ENCODE measurements at places on chromosomes 3 and 15.

- no peak for DNase-seq
These were observed 117.2 kb downstream of the TJP1 start for GRCh38 chr15:29704950-29705597.

- no peak for DNase-seq
These were observed 49.9 kb downstream of the FNDC3B start for GRCh38 chr3:172089250-172089649.

DNA sequence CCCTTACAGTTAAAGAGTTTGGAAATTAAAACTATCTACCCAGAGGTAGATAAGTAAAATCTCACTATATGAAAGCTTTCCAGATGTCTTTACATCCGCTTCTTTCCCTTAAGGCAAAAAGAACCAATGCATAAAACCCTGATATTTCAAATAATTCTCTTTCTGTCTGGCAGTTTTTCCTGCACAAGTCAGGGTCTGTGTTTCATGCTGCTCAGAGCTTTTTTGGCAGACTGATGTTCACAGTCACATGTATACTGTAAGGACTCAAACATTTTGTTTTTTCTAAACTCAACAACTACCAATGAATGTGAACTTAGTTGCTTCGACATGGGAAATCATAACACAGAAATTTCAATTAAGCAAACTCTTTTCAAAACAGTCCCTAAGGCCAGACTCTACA lies 988.4 kb downstream of the EPHA3 start:
- DNase-seq = no peak

- DNase-seq = no peak
These were observed 467.4 kb upstream of the DPPA4 start for GRCh38 chr3:109804697-109805096.

DNA sequence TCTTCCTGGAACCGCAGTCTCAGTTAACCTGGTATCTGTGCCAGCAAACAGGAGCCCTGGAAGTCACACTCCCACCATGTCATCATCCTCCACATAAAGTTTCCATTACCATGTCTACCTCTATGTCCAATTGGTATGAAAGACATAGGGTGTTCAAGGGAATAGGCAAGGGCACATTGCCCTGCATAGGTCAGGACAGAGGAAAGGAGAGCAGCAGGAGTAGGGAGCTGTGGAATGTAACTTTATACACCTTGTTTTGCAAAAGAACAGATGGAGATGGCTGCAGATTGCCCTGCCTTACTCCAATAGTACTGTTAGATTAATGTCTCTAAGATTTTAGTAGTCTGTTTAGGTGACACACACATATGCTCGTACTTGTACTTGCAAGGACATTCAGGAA lies 1056.4 kb downstream of the NTRK3 start:
- no peak for DNase-seq

DNA sequence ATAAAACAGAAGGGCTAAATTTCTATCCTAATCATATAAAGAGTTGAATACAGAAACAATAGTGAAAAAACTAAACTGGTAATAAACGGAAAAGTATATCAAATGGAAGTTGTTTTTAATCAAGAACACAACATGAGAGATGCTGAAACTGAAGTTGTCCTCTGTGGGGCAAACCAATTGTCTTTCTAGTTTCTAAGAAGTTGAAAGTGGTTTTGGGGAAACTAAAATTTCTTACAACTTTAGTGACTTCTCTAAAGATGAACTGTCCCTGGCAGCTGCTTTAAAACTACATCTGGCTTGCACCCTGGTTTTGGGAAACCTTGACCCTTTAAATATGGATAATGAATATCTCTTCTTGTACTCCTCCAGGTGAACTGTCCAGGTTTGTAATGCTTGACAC lies 155.6 kb downstream of the ADAM10 start:
- no peak for DNase-seq

- no peak for DNase-seq
These were observed 273.7 kb downstream of the RBMS3 start for GRCh38 chr3:29554566-29554965.

GRCh38 chr15:67097930-67098740 lies 32.7 kb downstream of the SMAD3 start:
- DNase-seq = peak; percentile 49

GRCh38 chr15:96783746-96784145 lies 453.2 kb downstream of the NR2F2 start:
- no peak for DNase-seq

DNA sequence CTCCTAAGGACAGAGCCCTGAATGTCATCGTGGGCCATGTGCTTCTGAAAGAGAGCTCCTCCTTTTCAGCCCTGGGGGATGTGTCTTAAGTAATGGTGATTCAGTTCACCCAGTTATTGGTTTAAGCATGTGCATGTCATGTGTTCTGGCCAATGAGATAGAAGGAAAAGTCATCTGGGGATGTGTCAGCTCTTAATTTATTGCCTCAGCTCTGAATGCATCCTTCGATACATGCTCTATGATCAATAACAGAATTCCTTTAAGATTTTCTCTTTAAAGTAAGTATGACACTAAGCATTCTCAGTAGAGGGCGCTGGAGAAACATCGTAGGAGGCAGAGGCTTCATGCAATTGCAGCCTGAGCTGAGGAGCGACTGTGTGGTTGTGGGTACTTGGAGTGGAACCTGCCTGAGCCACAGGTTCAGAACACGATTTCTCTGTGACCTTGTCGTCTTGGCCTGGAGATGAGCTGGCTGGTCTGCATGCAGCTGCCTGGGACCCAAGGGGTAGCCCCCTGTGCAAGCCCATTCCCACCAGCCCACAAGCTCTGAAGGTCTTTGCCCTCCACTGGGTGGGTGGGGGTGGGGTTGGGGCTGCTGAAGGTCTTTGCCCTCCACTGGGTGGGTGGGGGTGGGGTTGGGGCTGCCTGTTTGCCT lies 69.5 kb downstream of the C3orf38 start:
- DNase-seq = peak; percentile 11

DNA sequence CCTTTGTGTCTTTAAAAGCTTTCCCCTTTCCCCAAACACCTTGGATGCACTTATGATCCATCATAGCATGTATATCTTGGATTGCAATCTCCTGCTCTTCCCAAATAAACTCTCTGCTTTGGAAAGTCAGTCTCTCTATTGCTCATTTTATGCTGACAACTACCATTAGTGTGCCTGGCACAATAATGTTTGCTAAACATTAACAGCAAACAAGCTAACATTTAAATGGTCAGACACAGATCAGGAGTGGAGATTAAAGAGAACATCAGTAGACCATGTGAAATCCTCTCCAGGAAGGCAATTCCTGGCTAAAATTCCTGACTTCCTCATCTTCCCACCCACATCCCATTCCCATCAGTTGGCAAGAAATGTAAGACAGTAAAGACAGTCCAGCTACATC lies 44.3 kb upstream of the EIF1B start:
- DNase-seq = no peak

- DNase-seq = no peak
These were observed 174.8 kb upstream of the UBE2E2 start for GRCh38 chr3:23028294-23028693.

GRCh38 chr3:152236716-152237115 lies 32.0 kb upstream of the MBNL1 start:
- no peak for DNase-seq

DNA sequence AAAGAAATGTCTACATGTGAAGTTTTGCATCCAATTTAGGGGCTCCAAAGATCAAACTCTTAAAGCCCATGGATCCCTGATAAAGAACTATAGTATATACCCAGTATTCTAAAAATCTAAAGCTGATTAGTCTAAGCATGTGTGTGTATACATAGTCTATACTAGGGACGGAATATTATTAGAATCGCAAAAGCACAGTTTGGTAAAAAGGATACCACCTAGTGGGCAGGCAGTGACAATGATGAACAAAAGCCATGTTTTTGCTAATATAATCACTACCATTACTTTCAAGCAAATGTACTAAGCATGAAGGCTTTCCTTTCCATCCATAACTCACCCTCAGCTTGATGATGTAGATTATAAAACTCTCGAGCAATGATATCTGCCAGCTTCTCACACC lies 16.5 kb downstream of the POLQ start:
- DNase-seq = no peak

DNA sequence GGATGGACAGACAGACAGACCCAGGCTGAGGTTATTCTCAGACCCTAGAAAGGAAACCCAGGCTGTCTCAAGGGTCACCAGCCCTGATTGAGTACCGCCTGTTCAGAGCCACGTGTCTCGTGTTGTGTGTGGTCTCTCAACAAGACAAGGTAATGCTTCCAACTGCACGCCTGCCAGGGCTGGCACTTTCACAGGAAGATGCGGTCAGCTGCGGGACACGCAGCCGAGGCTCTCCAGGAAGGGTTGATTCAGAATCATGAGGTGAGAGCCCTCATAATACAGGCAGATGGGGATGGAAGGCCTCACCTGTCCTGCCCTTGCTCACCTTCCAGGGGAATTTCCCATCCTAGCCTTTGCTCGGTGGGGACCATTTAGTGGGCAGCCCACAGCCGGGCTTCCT lies 81.4 kb downstream of the TOP2B start:
- no peak for DNase-seq

- no peak for DNase-seq
These were observed 33.3 kb upstream of the MRPS22 start for GRCh38 chr3:139310474-139310933.

DNA sequence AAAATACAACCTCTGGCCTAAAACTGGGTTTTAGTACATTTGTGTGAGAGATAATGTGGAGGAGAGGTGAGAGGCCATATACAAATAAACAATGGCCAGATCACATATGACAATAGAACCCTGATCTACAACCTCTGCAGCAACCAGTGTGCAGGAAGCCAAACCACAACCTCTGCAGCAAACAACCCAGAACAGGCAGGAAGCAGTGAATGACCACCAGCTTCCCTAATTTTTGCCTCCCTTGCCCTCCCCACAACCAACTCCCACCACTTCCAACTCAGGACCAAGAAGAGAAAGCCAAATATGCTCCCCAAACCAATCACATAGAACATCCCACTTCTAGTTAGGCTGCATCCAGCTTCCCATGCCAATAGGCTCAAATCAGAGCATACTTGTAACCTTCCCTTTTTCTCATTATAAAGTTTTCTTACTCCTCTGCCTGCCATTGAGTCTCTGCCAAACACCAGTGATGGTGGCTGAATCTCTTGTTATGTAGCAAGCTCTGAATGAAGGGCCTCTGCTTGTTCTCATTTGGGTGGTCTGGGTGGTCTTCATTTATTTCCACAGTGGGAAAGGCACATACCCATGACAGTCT lies 102.6 kb upstream of the GAP43 start:
- no peak for DNase-seq

- DNase-seq = no peak
These were observed 14.8 kb upstream of the SKIC8 start for GRCh38 chr15:78314181-78314581.

GRCh38 chr15:29911705-29912104 lies 89.4 kb upstream of the TJP1 start:
- no peak for DNase-seq

GRCh38 chr3:110654843-110655502 lies 416.6 kb upstream of the NECTIN3 start:
- DNase-seq = no peak

GRCh38 chr3:115357456-115357855 lies 210.4 kb upstream of the ZBTB20 start:
- no peak for DNase-seq

- no peak for DNase-seq
These were observed 155.1 kb upstream of the SATB1 start for GRCh38 chr3:18580268-18580667.

GRCh38 chr3:85005946-85006345 lies 47.2 kb downstream of the CADM2 start:
- no peak for DNase-seq

- no peak for DNase-seq
These were observed 224.8 kb upstream of the NANOGP8 start for GRCh38 chr15:35309886-35310285.

DNA sequence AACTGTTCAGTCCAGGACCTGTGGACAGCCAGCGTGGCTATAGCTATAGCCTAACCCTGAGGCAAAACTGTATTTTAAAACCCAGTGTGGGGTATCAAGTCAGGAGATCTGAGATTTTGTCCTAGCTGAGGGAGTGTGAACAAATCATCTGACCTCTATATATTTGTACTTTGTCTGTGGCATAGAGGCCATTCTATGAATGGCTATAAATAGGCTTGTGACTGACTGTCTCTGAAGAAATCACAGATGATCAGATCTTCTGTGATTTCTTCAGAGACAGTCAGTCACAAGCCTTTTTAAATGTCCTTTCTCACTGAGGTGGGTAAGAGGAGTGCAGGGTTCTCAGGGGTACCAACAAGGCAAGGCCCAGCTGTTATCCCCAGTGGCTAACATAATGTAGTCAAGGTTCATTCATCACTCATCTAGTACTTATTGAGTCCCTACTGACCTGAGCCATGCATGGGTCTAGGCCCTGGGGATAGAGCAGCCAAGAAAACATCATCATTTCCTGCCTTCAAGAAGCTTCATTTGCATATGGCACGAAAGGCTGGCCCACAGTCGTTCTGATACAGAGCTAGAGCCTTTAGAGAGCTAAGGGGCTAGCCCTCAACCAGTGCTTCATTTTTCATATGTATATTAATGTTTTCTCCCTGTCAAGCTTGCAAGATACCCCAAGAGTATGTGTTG lies 53.3 kb downstream of the TIPARP start:
- DNase-seq = no peak

- no peak for DNase-seq
These were observed 436.4 kb downstream of the NAALADL2 start for GRCh38 chr3:175295248-175296130.

- no peak for DNase-seq
These were observed 195.6 kb downstream of the RPLP1 start for GRCh38 chr15:69648212-69648611.

GRCh38 chr3:69536306-69537020 lies 150.6 kb upstream of the FRMD4B start:
- no peak for DNase-seq

GRCh38 chr3:150357923-150358607 lies 50.0 kb upstream of the TSC22D2 start:
- DNase-seq = no peak

DNA sequence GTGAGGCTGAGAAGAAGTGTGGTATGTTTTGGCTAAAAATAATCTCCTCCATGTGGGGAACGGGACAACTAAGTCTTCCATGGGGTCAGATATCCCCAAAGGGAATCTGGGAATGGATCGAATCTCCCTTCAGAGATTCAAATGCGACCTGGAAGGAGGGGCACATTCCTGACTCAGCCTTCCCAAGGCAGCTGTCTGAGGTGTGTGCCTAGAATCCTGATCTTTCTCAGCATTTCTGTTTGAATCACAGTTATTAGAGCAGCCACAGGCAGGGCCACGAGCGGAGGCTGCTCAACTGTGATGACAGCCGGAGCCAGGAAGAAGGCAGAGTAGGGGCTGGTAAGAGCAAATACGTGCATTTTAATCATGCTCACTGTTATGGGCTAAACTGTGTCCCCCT lies 135.1 kb downstream of the ADAMTS17 start:
- no peak for DNase-seq

GRCh38 chr3:153848702-153849101 lies 272.5 kb upstream of the ARHGEF26 start:
- no peak for DNase-seq

- no peak for DNase-seq
These were observed 109.4 kb upstream of the MBNL1 start for GRCh38 chr3:152159328-152159727.

DNA sequence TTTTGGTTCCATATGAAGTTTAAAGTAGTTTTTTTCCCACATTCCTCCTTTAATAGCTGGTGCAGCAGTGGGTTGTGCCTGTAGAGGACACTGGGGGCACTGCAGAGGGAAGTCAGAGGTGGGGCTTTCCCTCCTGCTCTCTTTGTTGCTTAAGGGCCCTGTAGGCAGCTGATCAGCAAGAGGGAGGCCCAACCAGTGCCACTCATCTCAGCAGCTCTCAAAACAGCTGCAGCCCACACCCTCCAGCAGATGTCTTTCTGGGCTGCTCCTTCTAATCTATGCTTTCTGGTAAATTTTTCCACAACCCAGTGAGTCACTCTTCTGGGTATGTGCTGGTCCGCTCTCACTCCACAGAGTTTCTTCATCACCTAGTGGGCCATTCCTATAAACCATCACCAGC lies 263.8 kb downstream of the FEZF2 start:
- no peak for DNase-seq

Data from stimulated activated naive CD8-positive, alpha-beta T cell treated with anti-CD3 and anti-CD28 coated beads, Interleukin-15, Interleukin-2, amounts not matched to agents 100 U/mL and 50 U/mL, for 24 hours (primary cell).